ENCODE measurements at places on chromosomes 16 and 17.
A peak's percentile ranks its signal among the peaks of the same experiment; 100 is the strongest.

GRCh38 chr16:13333336-13333735, 431.9 kb downstream of the SHISA9 start:
- DNase-seq, result no peak

GRCh38 chr16:55605754-55606336, 39.4 kb downstream of the CAPNS2 start:
- peak; percentile 16 for DNase-seq

GRCh38 chr16:88329726-88330700, 52.7 kb upstream of the ZNF469 start:
- no peak for DNase-seq

- no peak for DNase-seq
These were observed 11.3 kb upstream of the PECAM1 start for GRCh38 chr17:64401941-64402340.

DNA sequence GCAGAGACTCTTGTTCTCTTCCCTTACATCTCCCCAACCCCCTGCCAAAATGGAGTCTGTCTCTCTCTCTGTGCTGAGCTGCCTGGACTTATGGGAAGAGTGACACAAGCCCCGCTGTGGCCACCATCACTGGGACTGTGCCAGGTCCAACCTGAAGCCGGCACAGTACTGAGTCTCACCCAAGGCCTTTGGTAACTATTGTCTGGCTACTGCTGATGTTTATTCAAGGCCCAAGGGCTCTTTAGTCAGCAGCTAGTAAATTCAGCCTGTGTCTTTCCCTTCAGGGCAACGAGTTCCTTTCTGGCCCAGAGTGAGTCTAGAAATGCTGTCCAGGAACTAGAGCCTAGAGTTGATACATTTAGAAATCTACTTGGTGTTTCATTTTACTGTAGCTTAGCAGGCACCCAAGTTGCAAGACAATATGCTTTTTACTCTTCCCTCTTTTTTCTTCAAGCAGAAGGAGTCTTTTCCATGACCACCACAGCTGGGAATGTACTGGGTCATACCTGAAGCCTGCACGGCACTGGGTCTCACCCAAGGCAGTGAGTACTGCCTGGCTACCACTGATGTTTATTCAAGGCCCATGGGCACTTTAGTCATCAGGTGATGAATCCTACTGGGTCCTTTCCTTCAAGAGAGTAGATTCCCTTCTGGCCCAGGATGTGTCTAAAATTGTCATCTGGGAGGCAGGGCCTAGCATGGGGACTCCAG, 17.7 kb downstream of the EFCAB5 start:
- DNase-seq, result no peak

DNA sequence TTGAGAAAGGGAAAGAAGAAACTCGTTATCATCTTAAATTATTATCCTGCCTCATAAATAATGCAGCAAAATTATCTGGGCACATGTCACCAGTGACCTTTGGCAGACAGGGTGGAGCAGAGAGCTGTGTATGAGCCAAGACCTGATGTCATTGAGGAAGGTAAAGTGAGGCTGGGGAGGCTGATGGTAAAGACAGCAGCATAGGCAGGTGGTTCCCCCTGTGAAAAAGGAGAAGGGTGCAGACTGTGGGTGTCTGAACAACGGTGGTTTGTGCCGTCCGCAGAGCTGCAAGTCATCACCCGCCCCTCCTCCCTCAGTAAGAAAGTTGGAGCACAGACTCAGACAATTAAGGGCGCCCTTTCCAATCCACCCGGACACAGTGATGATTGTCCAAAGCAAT, 30.8 kb upstream of the METTL16 start:
- no peak for DNase-seq

DNA sequence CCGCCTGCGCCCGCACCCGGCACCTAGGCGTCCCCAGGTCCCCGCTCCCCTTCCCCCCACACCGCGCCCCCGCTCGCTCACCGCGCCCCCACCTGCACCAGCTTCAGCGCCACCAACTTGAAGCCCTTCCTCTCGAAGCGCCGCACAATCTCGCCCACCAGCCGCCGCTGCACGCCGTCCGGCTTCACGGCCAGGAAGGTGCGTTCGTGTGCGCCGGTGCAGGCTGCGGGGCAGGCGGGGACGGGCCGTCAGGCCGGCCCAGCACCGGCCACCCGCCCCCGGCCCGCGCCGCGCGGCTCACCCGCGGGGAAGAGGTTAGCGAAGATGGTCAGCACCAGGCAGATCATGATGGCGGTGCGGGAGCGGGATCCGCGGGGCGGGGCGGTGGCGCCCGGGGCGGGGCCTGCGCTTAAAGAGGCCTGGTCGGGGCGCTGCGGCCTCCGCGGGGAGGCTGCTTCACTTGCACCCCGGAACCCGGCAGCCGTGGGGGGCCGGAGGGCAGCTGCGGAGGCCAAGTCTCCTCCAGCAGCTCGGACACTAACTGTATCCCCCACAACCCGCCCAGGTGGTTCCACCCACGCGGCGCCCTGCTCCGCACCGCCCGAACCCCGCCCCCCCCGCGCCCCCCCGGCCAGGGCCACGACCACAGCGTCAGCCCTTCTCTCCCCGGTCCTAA, at the start of gene NME3:
Gene NME3 (minus strand): TSS at position 356 of the 676 bp plus-strand sequence. CDS start 9 bp downstream, at position 347.
- DNase-seq, result peak; percentile 59

DNA sequence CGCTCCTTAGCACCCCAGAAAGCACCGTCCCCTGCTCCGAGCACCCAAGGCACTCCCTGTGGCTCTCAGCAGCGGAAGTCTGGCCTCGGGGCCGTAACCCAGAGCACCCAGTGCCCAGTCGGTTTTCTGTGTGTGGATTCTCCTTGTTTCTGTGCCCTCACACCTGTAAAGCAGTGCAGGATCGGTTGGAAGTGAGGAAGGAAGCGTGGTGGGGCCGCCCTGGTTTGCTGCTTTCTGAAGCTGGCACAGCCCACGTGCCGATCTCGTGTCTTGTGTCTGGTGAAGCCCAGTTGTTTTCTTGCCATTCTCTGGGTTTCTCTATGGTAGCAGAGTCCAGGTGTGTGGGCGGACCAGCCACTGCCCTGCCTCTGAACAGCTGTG, 3.7 kb downstream of the ACSF3 start:
- no peak for DNase-seq

DNA sequence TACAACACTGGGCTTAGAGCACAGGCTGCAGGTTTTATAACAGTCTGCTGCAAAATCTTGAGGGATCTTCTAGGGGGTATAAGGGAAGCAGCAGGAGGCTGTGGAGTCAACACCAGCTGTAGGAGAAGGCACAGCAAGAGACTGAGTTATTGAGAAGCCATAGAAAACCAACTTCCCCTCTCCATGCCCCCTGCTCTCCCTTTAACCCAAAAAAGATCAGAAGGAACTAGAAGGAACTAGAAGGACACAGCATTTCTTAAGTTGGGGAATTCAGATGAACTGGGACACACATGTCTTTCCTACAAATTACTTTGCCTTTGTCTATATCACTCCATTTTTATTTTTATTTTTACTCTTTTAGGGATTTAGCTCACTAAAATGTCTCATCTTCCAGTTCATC, 6.2 kb upstream of the CCL18 start:
- DNase-seq, result no peak

- DNase-seq, result no peak
These were observed 1400.1 kb downstream of the CDH8 start for GRCh38 chr16:60636117-60636516.

GRCh38 chr16:67703626-67704025, 15.5 kb downstream of the GFOD2 start:
- no peak for DNase-seq

DNA sequence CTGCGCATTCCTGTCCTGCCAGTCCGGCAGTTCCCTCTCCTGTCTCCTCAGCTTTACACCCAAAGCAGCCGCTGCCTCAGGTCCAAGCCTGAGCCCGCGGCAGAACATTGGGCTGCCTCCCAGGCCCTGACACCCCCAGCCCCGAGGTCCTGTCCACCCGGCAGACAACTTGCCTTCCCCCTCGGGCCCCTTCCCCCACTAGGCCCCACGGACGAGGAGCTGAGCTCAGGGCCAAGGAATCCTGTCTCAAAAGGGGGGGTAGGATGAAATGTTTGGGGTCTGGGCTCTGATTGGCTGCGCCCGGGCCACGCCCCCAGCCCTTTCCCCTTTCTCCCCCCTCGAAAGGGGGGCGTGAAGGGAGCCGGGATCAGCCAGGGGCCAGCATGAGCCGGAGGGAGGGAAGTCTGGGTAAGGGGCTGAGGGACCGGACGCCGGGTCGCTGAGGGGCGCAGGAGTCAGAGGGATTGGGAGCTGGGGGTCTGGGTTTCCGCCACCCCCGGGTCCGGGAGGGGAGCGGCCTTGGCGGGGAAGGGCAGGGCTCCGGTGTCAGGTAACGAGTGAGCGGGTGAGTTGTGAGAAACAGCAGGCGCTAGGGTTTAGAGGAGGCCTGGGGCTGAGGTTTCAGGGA, at the start of gene CTF1:
Gene CTF1 (plus strand): TSS at position 354 of the 628 bp plus-strand sequence. CDS start 30 bp downstream, at position 384.
- peak; percentile 95 for DNase-seq

GRCh38 chr16:63361032-63361624, 1324.9 kb upstream of the CDH8 start:
- peak; percentile 59 for DNase-seq

GRCh38 chr16:22297114-22297870, at the start of gene POLR3E:
POLR3E (plus strand) TSS chr16:22297409; CDS start chr16:22302969, 5,560 bp downstream.
- peak; percentile 98 for DNase-seq

GRCh38 chr16:49827805-49828438, 28.0 kb downstream of the ZNF423 start:
- DNase-seq, result no peak

DNA sequence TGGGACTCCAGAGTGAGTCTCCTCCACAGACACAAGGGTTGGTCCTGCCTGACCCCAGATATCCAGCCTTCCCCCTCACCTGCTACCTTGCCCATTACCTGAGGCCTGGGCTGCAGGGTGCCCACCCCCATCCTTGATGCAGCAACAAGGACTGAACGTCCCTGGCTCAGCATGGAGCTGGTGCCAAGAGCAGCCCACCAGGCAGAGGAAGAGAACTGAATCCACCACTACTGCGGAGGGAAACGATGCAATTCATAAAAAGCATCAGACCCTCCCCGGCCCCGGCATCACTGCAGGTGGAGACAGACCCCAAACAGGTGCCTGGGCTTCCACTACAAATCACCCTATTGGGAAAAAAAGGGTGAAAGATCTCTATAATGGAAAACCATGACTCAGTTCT, 131.0 kb upstream of the TNRC6C start:
- no peak for DNase-seq

Data from fibroblast of skin of abdomen (primary cell).